ENCODE measurements at places on chromosomes 5 and 9.
A peak's percentile ranks its signal among the peaks of the same experiment; 100 is the strongest.

- no peak for DNase-seq
Measured at GRCh38 chr5:151902215-151902614, 22.4 kb downstream of the GLRA1 start.

- DNase-seq = no peak
Measured at GRCh38 chr5:10364186-10364689, 10.7 kb downstream of the MARCHF6 start.

DNA sequence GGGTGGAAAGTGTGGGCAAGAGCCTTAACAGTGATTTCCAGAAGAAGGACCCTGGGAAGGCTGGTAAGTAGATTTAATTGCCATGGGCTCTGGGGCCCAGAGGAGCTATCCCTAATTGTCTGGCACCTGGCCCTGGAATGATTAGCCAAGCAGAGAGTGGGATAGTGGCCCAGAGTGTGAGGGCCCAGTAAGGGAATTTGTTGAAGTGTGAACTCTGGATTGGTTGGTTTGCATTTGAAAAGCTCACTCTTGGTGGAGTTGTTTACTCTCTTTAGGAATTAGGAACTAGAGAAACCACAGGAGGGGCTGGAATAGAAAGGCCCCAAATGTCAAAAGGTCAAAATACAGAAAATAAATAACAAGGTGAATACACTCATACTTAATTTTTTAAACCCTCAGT is 207.1 kb downstream of the GABRG2 start:
- no peak for DNase-seq

GRCh38 chr5:67487862-67488261 is 291.3 kb upstream of the CD180 start:
- DNase-seq = no peak

DNA sequence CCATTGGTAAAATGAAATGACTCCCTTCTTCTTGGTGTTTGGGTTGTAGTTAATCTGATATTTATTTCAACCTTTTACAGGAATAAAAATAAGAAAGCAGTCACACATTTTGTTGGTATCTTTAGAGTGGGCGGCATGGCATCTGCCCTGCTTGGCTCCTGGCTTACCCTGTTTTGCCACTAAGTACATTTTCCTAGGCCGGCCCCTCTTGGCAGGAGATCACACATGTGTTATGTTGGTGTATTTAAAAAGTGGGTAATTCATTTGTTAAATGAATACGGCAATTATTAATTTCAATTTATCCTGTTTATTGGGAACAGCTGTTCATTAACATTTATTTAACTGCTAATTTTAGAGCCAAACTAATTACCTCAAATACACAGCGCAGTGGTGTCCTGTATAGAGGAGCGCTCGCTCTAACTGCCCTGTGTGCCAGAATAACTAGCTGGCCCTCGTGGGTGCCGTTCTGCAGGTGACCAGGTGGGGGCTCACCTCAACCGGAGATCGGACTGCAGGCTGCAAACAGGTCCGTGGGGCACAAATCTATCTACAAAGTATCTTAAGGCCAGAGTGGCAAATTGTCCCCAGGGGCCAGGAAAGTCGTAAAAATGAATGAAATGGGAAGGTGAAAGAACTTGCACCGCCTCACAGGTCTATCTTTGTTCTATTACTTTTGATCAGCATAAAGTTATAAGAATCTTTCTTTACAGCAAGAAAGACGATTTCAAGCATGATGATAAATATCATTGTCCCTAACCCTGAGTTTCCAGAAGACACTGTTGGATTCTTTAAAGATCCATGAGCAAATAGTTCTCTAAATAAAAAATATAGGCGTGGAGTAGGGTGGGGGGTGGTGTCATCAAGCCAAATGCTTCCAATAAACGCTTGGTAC is 26.2 kb upstream of the GPR151 start:
- peak; percentile 47 for DNase-seq

Data from renal cortex interstitium (tissue), 15 donors.